ENCODE measurements at places on chromosomes 12 and 14. TPM values are rescaled to one million over a fixed set of nuclear protein-coding genes. Genes with fewer than 3 reads are reported as not detected.

Gene DTX3
- total RNA-seq: 37.8 TPM

Gene CDC42BPB
- total RNA-seq: 84.4 TPM

Gene KRT74
- total RNA-seq: not detected

Gene SLC38A2
- total RNA-seq: 341 TPM

Gene KRT78
- total RNA-seq: not detected

Gene TXNDC16
- total RNA-seq: 4.9 TPM

DNA sequence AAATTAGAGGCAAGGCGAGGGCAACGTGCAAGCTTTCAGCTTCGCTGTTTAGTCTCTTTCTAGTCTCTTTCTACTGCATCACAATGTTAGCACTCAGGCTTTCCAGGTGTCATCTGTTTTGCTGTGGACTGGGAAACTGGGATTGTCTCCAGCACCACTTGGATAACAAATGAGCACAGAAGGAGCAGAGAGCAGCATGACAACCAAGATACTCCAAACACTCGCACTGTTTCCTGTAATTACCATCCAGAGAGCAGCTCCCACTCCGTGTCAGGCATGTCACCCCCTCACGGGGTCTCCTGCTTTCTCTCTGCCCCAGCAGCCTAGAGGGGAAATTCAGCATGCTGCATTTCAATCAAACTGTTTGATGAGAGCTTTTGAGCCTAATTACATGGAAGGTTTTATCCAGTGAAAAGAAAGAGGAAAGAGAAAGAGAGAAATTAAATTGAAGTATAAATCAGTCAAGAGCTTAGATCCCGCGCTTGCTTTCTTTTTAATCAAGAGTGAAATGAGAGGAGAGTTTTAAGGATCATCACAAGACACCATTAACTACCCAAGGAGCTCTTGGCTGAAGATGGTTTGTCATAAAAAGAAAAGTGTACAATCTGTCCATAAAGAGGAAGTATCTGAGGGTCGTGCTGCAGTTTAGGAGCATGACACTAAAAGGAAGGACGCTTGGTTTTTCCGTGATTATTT, 917.7 kb downstream of the DIO2 start:
- DNase-seq: no peak

- no peak for DNase-seq
These were observed 309.1 kb upstream of the FKBP4 start for GRCh38 chr12:2485681-2486080.

DNA sequence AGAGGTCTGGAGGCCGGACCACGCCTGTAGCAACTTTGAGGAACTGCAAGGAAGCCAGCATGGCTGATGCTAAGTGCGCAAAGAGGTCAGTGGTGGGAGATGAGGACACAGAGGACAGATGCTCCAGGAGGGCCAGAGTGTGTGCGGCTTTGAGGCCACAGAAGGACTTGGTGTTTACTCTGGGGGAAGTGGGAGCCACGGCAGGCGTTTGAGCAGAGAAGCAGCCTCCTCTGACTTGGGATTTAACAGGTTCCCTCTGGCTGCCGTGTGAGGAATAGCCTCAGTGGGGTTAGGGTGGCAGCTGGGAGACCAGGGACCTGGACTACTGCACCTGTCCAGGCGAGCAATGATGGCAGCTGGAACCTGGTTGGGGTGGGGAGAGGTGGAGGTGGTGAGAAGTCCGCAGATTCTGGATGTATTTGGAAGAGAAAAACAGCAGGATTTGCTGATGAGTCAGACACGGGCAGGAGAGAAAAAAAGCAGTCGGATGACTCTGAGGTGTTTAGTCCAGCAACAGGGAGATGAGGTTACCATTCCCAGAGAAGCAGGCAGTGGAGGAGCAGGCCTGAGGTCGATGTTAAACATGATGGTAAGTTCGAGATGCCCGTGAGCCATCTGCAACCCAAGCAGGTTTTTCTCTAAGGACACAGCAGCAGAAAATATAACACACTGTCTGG, 143.5 kb downstream of the SCARB1 start:
- DNase-seq: no peak

DNA sequence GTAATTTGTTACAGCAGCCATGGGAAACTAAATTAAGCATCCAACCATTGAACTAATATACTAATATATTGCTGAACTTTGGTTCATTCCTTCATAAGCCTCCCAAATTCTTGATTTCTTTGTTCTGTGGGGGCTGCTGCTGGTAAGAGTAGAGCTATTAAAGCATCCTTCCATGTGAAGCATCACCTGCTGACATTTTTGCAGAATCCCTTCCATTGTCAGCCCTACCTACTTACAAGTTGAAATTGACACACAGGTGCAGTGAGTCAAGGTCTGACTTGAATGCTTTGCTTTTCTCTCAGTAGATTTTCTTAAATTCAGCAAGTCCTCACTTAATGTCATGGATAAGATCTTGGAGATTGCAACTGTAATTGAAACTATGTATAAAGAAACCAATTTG, 474.4 kb downstream of the APAF1 start:
- DNase-seq: no peak

GRCh38 chr12:76515271-76515670, 44.3 kb downstream of the OSBPL8 start:
- no peak for DNase-seq

GRCh38 chr12:51836041-51836826, 12.3 kb downstream of the FIGNL2 start:
- no peak for DNase-seq

- no peak for DNase-seq
These were observed 297.7 kb upstream of the DDHD1 start for GRCh38 chr14:53450871-53451270.

DNA sequence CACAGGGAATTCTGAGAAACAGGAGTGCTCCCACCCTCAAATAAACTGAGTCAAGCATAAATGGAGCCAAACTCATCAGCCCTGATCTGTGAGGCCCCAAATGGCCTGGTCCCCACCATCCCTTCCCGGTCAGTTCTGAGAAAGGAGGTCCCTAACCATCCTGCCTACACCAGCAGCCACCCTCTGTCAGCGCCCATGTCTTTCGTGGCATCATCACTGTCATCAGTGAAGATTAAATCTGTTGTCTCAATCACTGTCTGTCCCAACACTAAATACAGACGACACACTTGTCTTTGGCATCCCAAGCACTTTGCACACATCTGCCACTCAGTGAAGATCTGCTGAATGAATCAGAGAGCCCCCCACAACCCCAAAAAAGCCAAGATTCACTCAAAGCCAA, 22.4 kb downstream of the VPS37B start:
- no peak for DNase-seq

DNA sequence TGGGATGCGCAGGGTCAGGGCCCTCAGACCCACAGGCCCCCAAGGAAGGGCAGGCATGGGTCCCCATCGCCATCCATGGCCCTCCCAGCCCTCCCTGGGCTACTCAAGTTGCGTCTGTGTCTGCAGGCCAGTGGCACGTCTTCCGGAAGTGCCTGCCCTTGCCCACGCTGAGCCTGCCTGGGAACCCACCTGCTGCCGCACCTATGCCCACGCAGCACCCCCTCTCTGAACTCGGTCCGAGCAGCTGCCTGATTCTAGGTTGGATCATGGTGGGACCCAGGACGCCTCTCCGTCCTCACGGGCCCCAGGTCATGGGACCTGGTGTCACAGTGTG, 182.8 kb downstream of the ADGRD1 start:
- DNase-seq: no peak

- DNase-seq: no peak
These were observed 33.0 kb downstream of the ABCC9 start for GRCh38 chr12:21907948-21908837.

GRCh38 chr12:132888852-132889251, 1.4 kb upstream of the CHFR start:
- DNase-seq: no peak

- DNase-seq: no peak
These were observed 16.9 kb downstream of the ASPG start for GRCh38 chr14:104102282-104102914.

GRCh38 chr14:85093631-85094330, 436.2 kb upstream of the FLRT2 start:
- DNase-seq: no peak

DNA sequence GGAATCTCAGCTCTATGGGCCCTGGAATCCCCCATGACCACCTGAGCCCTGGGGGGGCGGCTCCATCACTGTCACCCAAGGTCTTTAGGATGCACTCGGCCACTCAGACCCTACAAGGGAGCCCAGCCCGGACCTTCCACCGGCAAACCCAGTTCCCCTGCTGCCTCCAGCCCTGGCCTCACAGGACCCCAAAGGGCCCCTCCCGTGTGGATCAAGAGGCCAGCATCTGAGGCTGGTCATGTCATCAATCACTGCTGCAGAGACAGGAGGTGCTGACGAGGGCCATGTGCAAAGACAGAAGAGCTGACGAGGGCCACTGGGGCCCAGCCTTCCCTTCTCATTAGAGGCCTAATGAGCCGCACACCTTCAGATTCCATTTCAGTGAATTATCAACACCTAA, 39.0 kb upstream of the SFSWAP start:
- DNase-seq: no peak

DNA sequence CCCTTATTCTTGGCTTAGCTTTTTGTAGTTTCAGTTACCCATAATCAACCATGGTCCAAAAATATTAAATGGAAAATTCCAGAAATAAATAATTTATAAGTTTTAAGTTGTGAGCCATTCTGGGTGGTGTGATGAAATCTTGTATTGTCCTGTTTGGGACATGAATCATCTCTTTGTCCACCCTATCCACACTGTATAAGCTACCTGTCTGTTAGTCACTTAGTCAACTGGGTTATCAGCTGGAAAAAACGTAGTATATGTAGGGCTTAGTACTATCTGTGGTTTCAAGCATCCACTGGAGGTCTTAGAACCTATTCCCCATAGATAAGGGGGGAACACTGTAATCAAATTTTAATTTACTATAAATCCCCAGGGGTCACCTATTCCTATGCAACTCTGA, 52.7 kb downstream of the NKX2-1 start:
- DNase-seq: no peak

- DNase-seq: no peak
These were observed 107.1 kb downstream of the KSR2 start for GRCh38 chr12:117861691-117862090.

DNA sequence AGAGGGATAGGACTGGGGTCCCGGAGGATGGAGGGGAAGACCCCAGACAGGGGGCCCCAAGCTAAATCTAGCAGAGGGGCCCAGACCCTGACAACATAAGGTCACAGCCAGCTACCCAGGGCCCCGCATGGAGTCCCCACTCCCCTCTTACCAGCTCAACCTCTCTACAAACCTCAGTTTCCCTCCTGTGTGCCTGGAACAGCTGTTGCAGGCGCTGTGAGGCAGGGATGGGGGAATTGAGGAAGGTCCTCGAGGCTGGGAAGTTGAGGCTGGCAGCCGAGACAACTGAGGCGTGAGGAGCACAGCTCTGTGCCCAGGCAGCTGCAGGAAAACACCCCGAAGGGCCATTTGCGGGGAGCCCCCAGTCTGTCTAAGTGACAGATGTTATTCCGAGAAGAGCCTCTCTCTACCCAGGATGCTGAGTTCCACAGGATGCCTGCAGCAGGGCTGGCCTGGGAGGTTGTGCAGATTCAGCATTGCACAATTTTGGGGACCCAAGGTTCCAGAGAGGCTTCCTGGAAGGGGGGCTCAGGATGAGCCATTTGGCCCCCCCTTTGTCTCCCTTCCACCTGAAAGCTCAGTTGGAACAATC, 42.7 kb upstream of the NCOR2 start:
- no peak for DNase-seq

DNA sequence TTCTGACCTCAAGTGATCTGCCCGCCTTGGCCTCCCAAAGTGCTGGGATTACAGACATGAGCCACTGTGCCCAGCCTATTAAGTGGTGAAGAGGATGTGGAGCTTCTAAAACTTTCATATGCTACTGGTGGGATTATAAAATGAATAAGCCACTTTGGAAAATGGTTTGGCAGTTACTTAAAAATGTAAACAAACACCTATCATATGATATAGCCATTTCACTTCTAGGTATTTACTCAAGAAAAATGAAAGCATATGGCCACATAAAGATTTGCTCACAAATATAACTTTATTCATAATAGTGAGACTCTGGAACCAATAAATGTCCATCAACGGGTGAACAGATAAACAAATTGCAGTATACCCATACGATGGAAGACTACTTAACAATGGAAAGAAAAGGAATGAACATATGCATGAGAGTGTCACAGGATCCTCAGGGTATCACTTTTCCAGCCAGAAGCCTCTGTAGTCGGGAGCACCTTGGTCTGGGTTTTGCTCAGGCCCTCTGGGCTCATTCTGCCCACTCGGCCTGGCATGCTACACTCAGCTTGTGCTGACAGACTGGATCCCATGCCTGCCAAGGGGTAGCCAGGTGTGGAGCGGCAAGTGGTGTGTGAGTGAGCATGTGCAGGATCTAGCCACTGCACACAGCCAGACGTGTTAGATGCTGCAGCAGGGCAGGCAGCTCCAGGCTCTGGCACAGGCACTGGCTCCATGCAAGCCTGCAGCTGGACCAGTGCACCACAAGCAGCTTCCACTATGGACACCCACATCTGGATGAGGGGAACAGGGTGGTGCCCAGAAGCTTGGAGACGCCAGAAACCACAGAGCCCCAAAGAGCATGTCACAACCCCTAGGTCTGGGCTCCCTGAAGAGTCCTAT, 213.2 kb upstream of the DIO3 start:
- no peak for DNase-seq

DNA sequence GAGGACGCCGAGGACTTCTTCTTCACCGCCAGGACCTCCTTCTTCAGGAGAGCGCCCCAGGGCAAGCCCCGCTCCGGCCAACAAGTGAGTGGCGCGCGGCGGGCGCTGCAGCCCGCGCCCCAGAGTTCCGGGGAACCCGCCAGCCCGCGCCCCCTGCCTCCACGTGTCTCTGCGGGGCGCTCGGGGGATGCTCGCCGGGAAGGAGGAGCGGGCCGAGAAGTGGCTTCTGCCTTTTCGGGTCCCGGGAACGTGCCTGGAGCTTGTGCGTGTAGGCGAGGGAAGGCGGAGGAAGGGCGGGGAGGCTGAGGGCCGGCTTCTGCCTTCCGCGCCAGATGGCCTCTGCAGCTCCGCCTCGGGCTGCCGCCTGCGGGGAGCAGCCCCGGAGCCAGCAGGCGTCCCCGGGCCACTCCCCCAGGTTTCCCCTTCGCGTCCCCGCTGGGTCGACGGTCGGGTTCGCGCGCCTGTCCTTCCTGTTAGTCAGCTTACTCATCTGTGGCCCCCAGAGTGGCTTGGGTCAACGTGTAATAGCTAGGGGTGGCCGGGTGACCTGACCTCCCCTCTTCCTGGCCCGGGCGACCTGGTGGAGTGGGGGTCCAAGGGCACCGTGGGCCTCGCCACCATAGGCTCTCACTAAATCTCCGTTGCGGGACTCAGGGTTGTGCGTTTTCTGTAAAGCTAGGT, 505 bp downstream of the RASSF3 start:
- DNase-seq: no peak

Measured in Panc1 (cell line).